ENCODE measurements at places on chromosomes 13 and 19.

GRCh38 chr13:42125046-42125445, 76.6 kb downstream of the DGKH start:
- no peak for DNase-seq

GRCh38 chr13:52670726-52671125, 18.1 kb downstream of the SUGT1 start:
- DNase-seq = no peak

DNA sequence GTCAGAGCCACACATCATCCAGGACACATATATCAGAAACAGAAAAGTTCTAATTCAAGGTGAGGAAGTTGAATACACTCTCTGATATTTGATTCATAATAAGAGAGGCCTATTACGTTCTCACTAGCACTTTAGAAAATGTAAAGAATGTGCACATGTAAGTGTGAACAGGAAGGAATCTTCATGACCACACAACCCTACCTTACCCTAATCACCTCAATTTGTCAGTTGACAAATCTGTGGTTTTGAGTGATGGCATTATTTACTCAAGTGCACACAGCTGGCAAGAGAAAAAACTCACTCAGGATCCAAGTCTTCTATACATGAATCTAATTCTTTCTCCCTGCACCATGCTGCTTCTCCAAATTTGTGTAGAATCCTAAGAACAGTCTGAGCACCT, 445.8 kb downstream of the SUCLA2 start:
- DNase-seq = no peak

- DNase-seq = no peak
Observed at GRCh38 chr19:560121-560520, 12.3 kb upstream of the BSG start.

DNA sequence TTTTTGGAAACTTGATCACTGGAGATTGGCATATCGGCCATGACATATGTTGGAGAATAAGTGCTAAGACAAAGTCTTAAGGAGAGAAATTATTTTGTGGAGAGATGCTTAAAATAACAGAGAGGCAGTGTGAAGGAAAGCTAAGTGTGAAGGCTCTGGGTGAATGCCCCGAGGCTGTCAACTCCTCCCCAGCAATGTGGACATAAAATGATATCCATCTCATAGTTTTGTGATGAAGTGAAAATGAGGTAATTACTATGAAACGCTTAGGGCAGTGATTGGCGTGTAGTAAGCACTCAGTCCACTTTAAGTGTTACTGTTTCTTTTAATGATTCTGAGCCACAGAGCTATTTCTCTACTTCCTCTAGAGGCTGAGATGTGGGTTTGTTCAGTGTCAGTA, 195.8 kb upstream of the KLF12 start:
- no peak for DNase-seq

DNA sequence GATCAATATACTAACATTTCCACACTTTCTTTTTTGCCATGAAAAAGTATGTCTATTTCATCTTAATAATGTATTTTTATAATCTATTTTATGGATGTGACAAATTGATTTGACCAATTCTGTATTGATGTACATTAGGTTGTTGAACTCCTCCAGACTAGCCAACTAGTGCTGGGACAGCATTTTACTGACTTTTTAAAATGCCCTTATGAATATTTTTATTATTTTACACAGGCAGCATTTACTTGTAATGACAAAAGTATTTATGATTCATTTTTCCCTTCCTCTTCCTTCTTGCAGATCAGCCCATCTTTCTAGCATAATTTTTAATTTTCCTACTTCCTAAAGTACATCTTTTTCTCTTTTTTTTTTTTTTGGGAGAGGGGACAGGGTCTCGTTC, 918 bp upstream of the FUZ start:
- DNase-seq = no peak

DNA sequence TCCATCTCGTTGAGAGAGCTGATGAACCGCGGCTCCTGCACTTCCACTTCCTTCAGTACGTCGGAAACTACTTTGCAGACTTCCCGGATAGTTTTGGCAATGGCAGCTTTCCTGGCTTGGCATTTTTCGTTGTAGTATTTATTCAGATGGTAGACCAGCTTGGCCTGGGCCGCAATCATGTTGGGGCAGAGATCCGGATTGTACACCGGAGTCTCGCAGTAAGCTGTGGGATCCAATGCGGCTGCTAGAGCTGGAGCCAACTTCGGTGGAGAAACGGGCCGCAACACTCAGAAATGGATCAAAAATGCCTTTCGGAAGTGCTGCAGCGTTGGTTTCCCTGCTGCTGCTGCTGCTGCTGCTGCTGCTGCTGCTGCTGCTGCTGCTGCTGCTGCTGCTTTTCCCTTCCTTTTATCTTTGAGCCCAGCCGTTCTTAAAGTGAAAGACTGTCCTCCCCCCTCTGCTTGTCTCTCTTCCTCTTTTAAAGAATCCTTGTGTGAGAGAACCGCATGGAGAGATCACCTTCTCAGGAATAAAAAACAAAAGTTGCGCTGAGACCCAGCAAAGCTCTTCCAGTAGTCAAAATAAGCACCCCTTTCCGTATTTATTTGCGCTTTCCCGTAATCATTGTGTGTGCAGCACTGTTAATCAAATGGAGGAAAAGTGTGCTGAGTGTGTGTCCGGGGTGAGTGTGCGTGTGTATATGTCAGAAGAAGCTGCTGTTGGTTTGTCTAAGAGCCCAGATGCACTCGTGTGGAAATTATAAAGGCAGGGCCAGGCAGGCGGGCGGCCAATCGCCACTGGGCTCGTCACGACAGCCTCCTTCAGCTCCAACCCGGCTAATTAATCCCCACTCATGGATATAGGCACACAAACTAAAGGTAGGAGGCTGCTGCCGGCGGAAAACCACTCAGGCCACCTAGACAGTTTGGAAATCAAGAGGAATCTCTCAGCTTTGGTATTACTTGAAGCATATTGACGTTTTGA, at the start of gene MAB21L1:
Gene MAB21L1, minus strand, starts transcription at position 730 of the 984 bp plus-strand sequence. Its CDS starts 551 bp downstream, at position 179.
- DNase-seq = no peak

GRCh38 chr19:57888560-57889231, at the start of gene ZNF814:
Gene ZNF814, minus strand, starts transcription at chr19:57889037. Its CDS starts 235 bp downstream, at chr19:57888802.
- DNase-seq = peak; percentile 83

- DNase-seq = no peak
Observed at GRCh38 chr13:104996022-104996421, 1539.4 kb downstream of the EFNB2 start.

GRCh38 chr13:100306434-100306999, 217.6 kb downstream of the PCCA start:
- no peak for DNase-seq

DNA sequence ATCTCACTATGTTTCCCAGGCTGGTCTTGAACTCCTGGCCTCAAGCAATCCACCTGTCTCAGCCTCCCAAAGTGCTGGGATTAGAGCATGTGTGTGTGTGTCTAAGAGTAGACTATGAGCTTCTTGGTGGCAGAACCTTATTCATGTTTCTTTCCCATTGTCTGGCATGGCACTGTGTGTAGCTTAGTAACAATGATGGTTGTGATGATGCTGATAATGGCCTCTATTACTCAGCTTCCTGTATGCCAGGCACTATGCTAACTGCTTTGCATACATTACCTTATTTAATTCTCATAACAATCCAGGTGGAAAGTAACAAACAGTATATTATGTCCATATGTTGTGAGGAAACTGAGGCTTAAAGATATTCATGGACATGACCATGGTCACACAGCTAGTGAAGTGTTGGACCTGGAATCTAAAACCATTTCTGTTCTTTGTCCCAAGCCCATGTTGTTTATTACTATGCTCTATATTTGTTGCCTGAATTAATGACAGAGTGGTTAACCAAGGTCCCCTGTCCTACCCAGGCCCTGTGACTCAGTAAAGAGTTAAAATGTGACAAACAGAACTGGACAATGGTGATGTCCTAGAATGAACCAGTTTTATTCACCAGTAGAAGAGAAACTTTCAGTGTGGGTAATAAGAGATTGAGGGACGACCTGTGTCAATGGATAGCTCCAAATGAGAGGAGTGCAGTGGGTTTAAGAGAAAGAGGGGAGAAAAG, 109.6 kb downstream of the KLF5 start:
- DNase-seq = no peak

DNA sequence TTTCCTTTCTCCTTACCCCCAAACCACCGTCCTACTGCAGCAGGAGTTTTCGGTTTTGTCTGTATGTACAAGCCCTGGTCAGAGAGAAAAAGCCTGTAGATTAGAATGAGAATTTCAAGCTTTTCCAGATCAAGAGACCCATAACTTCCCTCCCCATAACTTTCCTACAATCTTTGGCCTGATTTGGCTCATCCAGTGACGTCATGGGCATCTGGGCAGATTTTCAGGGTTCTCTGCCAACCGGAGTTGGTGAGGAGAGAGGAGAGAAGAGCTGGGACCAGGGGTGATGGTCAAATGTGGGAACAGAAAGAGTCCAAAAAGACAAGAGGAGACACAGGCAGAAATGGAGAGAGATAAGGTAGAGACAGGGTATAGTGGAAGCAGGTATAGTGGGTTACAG, 10.5 kb downstream of the IZUMO2 start:
- DNase-seq = no peak

DNA sequence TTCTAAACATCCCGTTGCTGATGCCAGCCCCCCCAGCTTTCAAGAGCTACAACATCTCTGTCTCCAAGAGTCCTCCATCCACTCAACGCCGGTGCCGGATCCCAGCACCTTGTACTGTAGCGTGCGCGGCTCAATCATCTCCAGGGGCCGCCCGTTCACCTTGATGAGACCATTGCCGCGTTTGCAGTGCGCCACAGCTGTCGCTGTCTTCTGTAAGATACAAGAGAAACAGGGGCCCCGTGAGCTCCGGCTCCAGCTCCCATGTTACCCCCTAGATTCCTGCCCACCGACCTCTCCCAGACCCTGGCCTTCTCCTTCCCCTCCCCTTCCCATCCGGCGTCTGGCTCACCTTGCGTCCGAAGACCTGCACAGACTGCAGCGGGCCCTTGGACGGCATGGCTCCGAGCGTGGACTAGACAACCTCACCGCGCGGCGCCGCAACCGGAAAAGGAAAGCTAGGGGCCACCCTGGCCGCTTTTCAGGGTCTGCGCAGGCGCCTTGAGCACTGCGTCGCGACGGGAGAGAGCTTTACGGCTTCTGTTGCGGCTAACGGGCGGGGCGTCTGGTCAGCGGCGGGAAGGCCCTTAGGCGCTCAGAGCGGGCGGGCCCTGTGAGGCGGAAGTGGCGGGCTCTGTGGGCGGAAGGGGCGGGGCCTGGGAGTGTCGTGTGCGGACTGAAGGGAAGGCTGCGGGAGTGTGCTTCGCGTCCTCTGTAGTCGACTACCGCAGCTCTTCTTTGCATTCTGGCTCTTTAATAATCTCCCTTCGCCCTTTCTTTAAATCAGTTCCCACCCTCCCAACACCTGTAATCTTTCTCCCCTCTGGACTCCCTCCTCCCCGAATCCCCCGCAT, at the start of gene RPS16:
Gene RPS16, minus strand, starts transcription at position 451 of the 851 bp plus-strand sequence. Its CDS starts 54 bp downstream, at position 397.
- DNase-seq = peak; percentile 99

GRCh38 chr13:45950386-45951000, 98.9 kb upstream of the SIAH3 start:
- peak; percentile 50 for DNase-seq

DNA sequence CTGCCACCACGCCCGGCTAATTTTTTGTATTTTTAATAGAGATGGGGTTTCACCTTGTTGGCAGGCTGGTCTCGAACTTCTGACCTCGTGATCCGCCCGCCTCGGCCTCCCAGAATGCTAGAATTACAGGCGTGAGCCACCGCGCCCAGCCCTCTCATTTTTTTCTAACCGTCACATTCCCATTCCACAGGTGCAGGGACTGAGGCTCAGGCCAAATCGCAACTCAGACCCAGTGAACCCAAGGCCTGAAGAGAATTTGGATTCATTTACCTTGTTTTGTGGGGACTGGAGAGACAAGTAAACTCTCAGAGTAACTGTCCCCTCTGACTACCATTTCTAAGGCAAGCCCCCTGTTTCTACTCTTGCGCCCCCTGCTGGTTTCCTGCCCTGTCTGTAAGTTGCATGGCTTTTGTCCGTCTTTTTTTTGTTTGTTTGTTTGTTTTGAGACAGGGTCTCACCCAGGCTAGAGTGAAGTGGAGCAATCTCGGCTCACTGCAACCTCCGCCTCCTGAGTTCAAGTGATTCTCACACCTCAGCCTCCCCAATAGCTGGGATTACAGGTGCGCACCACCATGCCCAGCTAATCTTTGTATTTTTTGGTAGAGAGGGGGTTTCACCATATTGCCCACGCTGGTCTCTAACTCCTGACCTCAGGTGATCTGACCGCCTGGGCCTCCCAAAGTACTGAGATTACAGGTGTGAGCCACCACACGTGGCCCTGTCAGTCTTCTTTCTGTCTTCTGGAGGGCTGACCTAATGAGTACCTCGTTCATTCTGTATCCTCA, 2.3 kb upstream of the STRN4 start:
- DNase-seq = peak; percentile 66

GRCh38 chr19:49985871-49986270, 24.9 kb upstream of the SIGLEC11 start:
- no peak for DNase-seq

GRCh38 chr19:49651029-49651819, 9.2 kb downstream of the SCAF1 start:
- no peak for DNase-seq

- DNase-seq = no peak
Observed at GRCh38 chr13:48292650-48293049, 10.9 kb upstream of the RB1 start.

GRCh38 chr13:70723732-70724131, 615.5 kb upstream of the KLHL1 start:
- DNase-seq = no peak

DNA sequence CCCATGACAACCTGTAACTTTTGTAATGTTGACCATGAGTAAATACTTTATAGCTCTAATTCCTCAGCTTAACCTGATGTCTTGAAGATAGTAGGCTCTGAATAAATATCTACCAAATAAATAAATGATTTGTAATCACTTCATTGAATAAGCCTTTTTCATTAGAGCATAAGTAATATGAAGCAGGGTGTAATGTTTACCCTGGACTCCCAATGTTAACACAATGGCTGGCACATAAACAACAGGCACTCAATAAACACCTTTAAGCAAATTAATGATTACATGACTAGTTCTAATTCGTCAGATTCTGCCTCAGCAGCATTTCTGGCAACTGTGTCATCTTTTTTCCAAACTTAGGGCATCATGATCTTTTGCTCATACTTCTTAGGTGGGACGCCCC, 396.3 kb downstream of the LIG4 start:
- no peak for DNase-seq

DNA sequence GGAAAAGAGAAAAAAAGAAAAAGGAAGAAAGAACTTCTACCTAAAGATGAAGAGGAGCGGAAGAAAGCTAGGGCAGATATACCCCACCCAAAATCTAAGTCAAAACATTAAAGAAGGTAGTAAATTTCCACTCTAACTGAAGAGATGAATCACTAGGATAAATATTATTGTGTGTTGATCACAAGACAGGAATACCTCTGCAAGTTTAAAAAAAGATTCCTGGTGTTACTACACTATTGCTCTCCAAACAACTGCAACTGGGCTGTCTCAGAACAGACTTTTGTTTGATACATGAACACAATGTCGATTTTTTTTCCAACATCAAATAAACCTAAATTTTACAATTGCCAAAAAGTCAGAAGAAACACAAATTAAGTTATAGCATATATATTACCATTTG, 6.8 kb downstream of the HSPH1 start:
- DNase-seq = no peak

- DNase-seq = no peak
Observed at GRCh38 chr13:85700906-85701305, 98.3 kb downstream of the SLITRK6 start.

GRCh38 chr13:98435376-98435775, 141.5 kb downstream of the STK24 start:
- DNase-seq = no peak

Measured in CD4-positive, alpha-beta T cell treated with Interferon gamma for 1 hour (primary cell).